CD8-positive, alpha-beta memory T cell (primary cell): ENCODE measurements at places on chromosomes 1 and 21.

- DNase-seq = no peak
Measured at GRCh38 chr1:1775327-1776226, 2.7 kb downstream of the NADK start.

DNA sequence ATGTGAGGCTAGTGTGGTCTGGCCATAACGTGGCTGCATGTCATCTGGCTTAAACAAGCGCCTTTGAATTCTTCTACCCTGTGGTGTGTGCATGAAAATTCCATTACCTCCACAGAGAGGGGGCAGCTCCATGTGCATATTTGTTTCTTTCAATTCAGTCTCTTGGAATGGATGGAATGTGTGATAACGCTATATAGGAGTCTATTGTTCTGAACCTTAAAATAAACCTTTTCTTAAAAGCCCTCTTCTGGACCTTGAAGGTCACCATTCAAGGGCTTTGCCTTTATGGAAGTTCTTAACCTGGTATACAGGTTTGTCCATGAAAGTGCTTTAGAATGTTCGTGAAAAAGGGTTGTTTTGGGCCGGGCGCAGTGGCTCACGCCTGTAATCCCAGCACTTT is 118.2 kb upstream of the ADGRL2 start:
- no peak for DNase-seq

DNA sequence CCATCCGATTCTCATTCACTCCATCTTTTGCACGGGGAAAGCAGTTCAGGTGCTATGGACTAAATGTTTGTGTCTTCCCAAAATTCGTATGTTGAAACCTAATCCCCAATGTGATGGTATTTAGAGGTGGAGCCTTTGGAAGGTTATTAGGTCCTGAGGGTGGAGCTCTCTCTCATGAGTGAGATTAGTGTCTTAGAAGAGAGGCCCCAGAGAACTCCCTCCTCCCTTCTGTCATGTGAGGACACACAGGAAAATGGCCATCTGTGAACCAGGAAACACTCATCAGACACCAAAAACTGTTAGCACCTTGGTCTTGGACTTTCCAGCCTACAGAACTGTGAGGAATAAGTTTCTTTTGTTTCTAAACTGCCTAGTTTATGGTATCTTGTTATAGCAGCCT is 15.8 kb upstream of the CCDC190 start:
- DNase-seq = no peak

GRCh38 chr1:201756406-201756805 is 72.6 kb upstream of the IPO9 start:
- no peak for DNase-seq
